ENCODE measurements at places on chromosomes 4 and X.

- no peak for DNase-seq
Observed at GRCh38 chr4:26386386-26386785, 65.6 kb downstream of the RBPJ start.

DNA sequence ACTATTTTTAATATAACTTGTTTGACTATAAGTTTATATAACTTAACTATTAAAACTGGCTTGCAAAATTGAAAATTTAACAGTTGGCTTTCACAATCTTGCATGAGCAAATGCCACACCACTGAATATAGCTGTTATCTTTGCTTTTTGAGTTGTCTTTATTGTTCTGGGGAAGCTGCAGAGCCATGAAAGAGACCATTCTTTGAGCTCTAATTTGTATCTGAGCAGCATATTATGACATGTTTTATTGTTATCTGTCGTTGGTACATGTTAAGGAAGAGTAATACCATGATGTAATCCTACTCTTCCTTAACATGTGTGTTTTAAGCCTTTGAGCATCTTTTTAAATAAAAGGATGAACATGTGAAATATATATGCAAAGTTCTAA, 97.1 kb upstream of the ANK2 start:
- no peak for DNase-seq

GRCh38 chr4:6999172-7000086, 43.7 kb upstream of the TADA2B start:
- DNase-seq: no peak

DNA sequence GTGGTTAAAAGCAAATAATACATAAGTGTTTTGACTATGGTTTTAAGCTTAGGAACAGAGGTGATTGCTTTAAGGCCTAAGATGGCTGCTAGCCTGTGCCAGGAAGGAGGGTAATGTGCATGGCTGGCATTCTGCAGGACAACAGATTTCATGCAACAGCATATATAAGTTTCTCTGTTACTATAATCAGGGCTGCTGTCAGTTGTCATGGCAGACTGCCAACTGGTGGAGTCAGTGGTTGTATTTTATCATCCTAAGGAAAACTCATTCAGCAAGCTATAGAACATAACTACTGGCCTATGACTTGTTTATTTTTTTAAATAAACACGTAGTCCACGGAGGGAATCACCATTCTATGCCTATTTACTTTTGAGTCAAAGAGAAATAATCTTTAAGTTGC, 77.7 kb upstream of the DCAF8L1 start:
- no peak for DNase-seq

DNA sequence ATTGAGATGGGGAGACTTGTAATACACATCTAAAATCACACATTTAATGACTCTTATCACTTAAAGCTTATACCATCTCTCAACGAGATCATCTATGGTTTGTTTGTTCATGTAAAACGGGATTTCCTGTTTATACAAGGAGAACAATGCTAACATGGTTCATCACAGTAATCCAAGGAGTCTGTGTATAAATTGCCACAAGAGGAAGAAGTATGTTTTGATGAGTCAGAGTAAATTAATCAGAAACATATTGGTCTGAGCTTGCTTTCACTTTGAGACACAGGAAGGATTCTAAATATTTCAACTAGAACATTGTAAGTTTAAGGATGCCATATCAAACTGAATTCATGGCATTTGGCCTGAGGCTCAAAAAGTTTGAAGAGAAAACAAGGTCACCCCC, 594.1 kb downstream of the GLUD2 start:
- peak; percentile 55 for DNase-seq

DNA sequence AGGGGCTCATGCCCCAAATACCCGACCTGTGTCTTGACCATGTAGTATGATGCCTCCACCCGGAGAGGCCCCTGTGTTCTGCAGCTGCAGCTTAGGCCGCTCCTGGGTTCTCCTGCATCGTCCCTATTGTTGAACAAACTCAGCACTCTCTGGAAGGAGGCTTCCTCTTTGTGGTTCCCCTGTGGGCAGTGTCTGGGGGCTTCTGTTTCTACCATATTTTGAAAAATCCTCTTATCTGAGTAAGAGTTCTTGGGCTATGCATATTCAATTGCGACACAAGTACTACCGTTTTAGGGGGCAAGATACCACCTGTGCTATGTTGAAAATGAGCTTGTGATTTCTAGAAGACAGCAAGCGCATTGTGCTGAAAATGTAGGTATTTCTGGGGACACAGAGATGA, 276.6 kb downstream of the DHRSX start:
- no peak for DNase-seq

GRCh38 chrX:42414057-42414456, 363.9 kb downstream of the PPP1R2C start:
- DNase-seq: no peak

DNA sequence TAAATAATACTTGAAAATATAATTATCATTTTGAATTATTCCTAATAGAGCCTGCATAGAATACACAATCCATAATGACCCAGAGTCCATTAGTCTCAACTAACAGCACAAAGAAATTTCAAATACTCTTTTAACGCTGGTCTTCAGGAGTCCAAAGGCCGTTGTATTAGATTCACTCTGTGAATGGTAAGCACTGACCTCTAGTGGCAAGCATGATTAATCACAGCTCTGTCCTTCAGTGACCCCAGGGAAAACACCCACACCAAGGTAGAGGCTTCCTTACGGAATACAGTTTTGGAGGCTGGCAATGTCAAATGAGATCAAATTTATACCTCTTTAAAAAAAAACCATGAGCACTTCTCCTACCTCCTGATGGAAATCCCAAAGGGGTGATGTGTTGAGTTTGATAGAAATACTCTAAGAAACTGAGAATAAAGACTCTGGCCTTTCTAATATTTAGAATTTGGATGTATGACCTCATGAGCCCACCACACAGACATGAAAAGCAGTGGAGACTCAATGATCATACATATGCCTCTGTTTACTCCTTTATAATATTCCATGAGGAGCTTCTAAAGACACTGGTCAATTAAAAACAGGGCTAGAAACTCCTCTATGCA, 147.2 kb upstream of the DKK2 start:
- DNase-seq: peak; percentile 32

- no peak for DNase-seq
Observed at GRCh38 chr4:107546638-107547037, 173.4 kb downstream of the PAPSS1 start.

DNA sequence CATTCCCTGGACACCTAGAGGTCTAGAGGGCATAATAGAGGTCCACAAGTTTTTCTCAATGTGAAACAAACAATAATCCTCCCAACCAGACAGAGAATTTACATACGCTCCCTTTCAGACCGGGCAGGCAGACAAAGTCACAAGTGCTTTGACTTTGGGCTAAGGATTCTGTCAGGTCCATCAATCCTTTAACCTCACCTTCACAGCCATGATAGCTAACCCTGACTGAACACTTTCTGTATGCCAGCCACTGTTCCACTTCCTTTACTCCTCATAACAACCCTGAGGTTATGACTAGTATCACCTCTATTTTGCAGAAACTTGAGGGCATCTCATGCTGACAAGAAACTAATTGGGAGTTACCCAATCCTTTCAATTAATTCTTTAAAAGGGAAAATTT, 118.8 kb upstream of the AFF2 start:
- DNase-seq: no peak

DNA sequence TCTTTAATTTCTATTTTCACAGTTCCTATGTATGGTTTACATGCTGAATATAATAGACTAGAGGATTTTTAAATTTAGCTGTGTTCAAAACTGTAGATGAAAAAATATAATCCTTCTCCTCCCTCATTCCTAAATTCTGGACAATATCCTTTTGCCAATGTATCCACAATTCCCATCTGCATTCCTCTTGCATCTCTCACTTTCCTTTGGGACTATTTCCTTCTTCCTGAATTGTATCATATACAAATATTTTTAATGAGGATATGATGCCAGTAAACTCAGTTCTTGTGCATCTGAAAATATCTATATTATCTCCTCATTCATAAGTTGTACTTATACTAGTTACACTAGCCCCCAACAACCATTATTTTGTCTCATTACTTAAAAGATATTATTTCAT, 46.7 kb downstream of the DDX60L start:
- DNase-seq: no peak

DNA sequence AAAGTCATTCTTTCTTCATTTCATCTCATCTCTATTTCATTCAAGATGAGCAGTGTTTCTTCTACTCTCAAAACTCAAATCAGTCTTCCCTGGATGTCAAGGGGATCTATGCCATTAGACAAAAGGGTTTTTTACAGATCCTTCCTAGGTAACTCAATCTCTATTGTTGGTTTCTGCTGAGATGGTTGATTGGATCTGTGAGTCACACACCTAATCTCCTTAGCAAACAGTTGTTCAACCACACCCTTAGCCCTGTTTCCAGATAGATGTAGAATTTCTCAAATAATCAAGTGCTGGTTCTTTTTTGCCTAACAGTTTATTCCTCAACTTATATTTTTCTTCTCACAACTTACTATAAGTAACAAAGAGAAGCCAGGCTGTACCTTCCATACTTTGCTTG, 200.5 kb downstream of the KDR start:
- DNase-seq: no peak

DNA sequence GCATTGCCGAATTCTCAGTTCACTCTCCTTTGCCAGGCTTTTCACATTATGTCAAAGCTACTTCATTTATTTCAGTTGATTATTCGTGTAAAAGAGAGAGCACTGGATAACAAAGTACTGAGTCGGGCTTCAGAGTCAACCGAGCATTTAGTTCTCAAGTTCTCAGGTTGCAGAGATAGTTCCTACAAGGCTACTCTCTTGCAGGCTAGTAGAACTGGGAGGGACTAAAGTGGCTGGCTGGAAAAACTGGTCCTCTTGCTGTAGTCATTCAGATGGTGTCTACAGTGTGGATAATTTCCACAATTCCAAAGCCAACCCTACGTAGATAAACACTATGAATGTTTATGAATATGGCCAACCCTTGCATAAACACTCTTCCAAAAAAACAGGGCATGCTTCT, 4.6 kb upstream of the CCNG2 start:
- DNase-seq: no peak

DNA sequence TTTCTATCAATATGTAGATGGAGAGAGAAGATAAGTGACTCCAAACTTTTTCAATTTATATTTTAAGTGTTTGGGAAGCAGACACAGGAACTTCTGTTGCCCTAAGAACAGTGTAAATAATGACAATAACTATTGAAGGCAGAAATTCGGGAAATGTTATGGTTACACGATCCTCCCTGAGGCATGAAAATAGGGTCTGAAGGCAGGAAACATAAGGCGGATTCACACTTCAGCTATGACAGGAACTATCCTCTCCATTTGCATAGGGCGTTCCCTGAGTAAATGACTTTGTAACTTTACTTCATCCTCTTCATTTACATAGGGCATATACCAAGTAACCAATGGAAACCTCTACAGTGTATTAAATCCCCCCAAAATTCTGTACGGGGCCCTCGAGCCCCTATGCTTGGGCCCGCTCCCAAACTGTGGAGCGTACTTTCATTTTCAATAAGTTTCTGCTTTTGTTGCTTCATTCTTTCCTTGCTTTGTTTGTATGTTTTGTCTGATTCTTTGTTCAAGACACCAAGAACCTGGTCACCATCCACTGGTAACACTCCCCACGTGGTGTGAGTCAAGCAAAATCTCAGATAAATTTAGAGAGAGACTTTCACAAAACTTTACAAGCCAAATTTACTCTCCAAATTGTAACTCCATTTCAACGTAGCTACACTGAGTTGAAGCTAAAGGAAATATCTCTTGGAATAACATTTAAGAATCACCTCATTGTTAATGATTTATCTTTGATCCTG, 2504.3 kb downstream of the ARAP2 start:
- DNase-seq: no peak

DNA sequence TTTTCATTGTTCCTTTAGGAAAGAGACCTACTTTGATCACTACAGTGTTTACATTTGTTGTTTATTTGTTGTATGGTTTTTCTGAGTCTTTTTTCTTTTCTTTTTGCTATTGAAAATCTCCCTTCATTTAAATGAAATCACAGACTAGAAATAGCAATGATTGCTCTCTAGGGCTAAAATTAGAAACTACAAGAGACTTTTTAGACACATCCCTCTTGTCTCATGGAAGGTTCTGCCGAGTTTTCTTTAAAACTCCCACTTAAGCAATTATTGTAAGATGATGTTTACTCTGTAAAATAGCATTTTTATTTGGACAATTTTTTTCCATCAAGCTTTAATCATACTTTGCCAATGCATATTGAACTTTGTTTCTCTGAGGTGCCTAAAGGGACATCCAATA, 136.6 kb downstream of the PALLD start:
- DNase-seq: no peak

DNA sequence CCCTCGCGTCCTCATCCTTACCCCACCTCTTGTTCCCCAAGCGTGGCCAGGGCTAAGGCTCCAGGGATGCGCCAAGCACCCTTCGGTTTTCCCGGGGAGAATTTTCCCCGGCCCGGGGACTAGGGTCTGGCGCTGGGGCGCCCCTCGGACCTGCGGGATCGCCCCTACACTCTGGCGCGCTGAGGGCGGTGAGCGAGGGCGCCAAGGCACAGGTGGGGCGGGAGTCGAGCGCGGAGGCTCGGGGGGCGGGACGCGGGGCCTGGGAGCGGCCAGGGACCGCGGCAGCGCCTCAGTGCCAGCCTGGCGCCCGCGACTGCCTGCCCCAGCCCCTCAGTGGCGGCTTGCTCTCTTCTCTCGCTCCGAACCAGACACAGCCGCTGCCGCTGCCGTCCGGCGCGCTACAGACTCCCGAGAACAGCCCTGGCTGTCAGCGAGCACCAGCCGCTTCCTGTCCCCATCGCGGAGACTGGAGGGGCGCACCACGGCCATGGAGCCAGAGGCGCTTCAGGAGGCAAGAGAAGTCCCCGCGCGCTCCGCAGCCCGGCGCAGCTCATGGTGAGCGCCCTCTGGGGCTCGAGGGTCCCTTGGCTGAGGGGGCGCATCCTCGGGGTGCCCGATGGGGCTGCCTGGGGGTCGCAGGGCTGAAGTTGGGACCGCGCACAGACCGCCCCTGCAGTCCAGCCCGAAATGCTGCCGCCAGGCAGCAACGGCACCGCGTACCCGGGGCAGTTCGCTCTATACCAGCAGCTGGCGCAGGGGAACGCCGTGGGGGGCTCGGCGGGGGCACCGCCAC, at the start of gene DRD5:
DRD5 (plus strand) TSS at position 292 of the 793 bp plus-strand sequence; CDS start at position 688, 396 bp downstream.
- no peak for DNase-seq

DNA sequence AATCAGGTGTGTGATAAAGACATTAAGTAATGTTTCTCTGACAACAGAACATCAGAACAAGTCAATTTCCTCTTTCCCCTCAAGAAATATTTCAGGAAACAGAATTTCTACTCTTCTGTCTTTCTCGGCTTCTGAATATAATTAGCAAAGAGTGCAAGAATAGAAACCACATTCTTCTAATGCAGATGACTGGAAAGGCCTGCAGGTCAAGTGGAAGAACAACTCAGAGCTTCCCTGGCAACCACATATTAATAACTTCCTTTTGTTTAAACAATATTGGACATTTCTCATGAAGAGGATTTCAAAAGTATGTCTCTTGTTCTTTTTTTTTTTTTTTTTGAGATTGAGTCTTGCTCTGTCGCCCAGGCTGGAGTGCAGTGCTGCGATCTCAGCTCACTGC, 225.5 kb downstream of the PARM1 start:
- DNase-seq: no peak

- peak; percentile 82 for DNase-seq
Observed at GRCh38 chr4:151484396-151485102, 75.6 kb downstream of the FHIP1A start.
